CD4-positive, alpha-beta T cell treated with Interleukin-6 at 100 ng/mL for 8 hours (primary cell): ENCODE measurements at places on chromosomes 11 and 22.

- DNase-seq = no peak
These were observed 3.6 kb upstream of the CCDC117 start for GRCh38 chr22:28768701-28769393.

DNA sequence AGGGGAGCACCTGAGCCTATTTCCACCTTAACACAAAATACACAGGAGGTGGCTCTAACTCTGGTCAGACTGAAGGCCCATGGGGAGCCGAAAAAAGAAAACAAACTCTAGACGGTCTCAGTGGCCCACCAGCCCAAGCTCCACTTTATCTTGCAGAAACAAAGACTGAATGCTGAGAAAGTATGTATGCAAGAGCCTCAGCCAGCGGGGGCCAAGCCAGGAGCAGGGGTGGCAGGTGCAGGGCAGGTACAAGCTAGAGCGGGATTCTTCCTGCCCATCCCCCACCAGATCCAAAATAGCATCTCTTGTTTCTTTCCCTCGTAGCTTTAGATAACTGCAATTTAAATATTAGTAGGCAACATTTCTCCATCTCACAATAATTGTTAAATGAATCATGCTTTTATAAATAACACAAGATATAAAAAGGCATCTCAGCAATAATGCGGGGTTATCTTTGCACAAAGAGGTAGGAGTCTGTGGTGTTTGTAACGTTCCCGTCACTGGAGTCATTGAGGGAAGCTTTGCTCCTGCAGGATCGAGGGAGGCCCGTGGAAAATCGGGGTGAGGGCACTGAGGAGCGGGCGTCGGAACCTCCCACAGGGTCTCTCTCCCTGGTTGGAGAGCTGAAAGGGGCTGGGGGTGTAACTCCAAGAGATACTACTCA, 418.0 kb downstream of the SHANK2 start:
- DNase-seq = no peak

DNA sequence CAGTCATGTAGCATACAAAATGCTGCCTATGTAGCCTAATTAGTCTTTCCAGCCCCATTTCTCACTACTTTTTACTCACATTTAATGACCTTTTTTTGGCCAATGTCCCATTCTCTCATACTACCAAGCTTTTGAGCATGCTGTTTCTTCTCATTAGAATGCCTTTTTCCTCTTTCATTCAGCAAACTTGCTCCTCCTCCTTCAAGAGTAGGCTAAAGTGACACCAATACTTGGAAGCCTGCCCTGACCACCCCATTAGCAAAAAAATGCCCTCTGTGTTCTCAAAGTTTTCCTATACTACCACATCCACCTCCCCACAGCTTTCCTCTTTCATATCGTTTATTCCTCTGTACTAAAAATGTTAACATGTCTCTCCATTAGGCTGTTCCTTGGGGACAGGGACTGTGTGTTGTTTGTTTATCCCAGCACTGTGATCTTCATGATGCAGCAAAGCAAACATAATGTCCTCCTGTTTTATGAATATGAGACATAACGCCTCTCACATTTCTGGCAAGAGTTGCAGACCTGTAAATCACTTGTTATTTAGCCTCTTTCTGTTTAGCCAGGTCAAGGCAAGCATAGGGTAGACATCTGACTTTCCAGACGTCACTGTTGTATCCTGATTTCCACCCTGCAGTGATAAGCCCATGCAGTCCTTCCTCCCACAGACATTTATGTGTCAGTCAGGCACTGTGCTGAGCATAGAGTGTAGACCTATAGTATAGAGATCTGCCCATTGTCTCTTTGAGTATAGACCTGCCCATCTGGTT, 62.0 kb upstream of the UCP3 start:
- DNase-seq = no peak

- no peak for DNase-seq
These were observed 31.9 kb downstream of the FBLN1 start for GRCh38 chr22:45534339-45535192.

- no peak for DNase-seq
These were observed 14.3 kb downstream of the RNF215 start for GRCh38 chr22:30372915-30373314.

DNA sequence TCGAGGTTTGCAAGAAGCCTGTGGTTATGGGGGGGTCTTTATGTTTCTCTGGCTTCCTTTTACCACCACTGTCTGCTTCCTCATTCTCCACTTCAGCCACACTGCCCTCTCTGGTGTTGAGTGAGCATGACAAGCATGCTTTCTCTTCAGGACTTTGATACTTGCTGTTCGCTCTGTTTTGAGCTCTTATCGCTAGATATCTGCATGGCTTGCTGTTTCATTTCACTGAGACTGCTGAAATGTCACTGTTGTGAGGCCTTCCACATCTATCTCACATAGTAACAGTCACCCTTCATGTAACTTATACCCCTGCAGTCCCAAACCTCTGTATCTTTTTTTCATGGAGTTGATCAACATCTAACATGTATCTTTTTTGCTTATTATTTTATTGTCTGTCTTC, 59.8 kb downstream of the TMEM135 start:
- peak; percentile 32 for DNase-seq

GRCh38 chr11:61880031-61880430, 11.3 kb downstream of the FADS3 start:
- DNase-seq = no peak

DNA sequence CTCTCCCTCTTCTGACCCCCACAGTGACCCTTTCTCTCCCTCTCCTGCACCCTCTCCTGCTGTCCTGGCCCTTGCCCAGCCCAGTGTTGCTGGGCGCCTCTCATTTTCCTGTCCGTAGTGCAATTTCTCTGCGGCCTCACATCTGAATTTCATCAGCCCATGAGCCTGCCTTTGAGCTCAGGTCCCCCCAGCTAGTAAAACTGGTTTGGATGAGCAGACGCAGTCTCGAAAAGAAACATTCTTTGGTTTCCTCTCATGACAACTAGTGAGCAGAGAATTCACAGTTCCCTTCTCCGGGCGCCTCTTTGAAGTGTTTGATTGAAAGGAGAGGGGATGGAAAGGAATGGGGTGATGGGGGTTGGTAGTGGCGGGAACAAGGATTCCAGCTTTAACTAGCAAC, 126.0 kb upstream of the CADM1 start:
- no peak for DNase-seq
